ENCODE measurements at places on chromosomes 13 and 19. TPM values are rescaled to one million over a fixed set of nuclear protein-coding genes. Genes with fewer than 3 reads are reported as not detected.

The RGL3 gene
- 64.8 TPM for polyA plus RNA-seq

The ICAM4 gene
- polyA plus RNA-seq = not detected

The ATP11A gene
- 39.4 TPM for polyA plus RNA-seq

The VSTM2B gene
- 0.29 TPM for polyA plus RNA-seq

The ZNF723 gene
- polyA plus RNA-seq = 0.14 TPM

The FCAR gene
- polyA plus RNA-seq = 0.37 TPM

The CBY2 gene
- 0.57 TPM for polyA plus RNA-seq

Measured in right renal cortex interstitium (tissue), 3 donors.